ENCODE measurements at places on chromosomes 13 and 19.

DNA sequence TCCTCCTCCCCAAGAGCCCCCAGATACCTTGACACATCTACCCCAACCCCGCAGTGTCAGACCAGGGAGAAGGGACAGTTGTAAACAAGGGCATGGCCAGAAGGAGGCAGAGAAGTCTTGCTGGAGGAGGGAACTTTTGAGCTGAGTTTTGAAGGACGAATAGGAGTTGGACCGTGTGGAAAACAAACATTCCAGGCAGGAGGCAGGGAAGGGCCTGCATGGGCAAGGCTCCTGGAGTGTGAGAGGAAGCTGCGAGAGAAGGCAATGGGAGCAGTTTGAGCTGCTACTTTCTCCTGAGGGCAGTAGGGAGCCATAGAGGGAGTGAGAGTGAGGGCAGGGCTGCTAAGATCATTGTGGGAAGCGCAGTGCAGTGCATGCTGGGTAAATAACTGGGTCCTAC is 23.3 kb downstream of the IL12RB1 start:
- DNase-seq: no peak

DNA sequence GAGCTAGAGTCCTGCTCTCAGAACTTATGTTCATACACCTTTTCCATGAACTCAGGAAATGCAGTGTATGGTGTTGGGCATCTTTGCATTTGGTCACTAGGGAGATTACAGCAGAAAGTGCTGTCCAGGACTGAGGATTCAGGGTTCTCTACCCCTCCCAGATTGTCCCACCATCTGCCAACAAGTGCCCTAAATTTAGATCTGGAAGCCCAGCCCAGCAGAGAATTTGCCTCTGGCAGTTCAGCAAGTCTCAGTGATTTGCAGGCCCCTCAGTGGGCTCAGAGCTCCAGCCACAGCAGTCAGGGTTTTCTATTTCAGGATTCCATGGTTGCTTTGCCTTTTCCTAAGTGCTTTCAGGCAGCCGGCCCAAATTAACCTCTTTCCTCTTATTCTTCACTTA is 23.4 kb downstream of the CNFN start:
- no peak for DNase-seq

- DNase-seq: peak; percentile 13
Observed at GRCh38 chr19:49421039-49421877, 2.0 kb downstream of the PTH2 start.

GRCh38 chr13:41017817-41018601 is 1.1 kb downstream of the ELF1 start:
- no peak for DNase-seq

DNA sequence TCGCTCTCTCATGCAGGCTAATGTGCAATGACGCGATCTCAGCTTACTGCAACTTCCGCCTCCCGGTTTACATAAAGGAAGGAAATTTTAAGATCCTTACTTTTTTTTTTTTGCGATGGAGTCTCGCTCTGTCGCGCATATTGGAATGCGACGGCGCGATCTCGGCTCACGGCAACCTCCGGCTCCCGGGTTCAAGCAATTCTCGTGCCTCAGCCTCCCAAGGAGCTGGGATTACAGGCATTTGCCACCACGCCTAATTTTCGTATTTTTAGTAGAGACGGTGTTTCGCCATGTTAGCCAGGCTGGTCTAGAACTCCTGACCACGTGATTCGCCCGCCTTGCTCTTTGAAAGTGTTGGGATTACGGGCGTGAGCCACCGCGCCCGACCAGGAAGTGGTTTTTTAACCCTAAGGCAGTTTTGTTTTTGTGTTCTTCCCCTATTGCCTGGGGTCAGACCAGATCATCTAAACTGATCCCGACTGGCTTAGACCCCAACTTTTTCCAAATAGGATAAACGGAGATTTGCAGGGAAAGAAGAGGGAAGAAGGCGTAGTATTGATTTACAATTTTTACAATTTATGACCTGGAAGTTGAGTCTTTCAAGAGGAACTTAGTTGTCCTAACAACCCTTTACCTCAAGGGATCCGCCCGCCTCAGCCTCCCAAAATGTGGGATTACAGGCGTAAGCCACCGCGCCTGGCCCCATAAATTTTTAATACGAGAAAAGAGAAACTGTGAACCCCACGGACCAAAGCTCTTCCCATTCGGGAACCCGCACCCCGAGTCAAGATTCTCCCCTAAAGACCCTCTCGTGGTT is 142.0 kb downstream of the ZNF737 start:
- DNase-seq: peak; percentile 1

GRCh38 chr19:10724573-10725071 is 6.7 kb downstream of the DNM2 start:
- DNase-seq: no peak

GRCh38 chr19:5166262-5166661 is 174.3 kb downstream of the PTPRS start:
- DNase-seq: no peak

DNA sequence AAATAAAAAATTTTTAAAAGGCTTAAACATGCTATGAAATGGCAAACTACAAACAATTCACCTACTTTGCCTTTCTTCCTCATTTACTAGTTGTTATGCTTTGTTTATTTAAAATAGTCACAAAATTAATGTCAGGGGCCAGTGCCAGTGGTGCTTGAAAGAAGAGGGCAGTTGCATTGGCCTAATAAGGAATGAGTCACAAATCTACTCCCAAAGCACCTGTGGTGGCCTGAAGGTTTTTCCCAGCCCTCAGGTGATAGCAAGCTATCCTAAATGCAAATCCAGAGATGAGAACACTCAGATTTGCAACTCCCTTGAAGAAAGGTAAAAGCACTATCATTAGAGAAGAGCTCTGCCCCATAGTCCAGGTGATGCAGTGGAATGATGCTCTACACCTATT is 103.6 kb downstream of the MBNL2 start:
- no peak for DNase-seq

GRCh38 chr13:112777637-112778406 is 88.0 kb downstream of the ATP11A start:
- DNase-seq: no peak

GRCh38 chr19:11479898-11480714 is 740 bp downstream of the ELAVL3 start:
- DNase-seq: peak; percentile 16

DNA sequence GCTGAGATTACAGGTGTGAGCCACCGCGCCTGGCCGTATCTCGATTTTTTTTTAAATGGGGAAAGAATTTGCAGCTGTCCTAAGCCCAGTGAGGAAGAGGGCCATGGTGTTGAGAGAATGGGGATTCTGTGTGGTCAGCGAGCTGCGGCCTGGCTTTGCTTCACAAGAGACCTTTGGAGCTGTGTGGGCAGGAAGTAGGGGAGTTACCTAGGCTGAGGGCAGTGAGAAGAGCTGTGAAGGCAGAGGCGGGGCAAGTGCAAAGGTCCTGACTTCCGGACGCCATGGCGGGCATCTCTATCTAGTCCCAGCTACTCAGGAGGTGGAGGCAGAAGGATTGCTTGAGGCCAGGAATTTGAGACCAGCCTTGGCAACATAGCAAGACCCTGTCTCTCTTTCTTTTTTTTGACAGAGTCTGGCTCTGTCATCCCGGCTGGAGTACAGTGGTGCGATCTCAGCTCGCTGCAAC is 4.9 kb downstream of the AP2A1 start:
- DNase-seq: no peak

GRCh38 chr19:22600690-22601648 is 33.2 kb upstream of the ZNF492 start:
- no peak for DNase-seq

DNA sequence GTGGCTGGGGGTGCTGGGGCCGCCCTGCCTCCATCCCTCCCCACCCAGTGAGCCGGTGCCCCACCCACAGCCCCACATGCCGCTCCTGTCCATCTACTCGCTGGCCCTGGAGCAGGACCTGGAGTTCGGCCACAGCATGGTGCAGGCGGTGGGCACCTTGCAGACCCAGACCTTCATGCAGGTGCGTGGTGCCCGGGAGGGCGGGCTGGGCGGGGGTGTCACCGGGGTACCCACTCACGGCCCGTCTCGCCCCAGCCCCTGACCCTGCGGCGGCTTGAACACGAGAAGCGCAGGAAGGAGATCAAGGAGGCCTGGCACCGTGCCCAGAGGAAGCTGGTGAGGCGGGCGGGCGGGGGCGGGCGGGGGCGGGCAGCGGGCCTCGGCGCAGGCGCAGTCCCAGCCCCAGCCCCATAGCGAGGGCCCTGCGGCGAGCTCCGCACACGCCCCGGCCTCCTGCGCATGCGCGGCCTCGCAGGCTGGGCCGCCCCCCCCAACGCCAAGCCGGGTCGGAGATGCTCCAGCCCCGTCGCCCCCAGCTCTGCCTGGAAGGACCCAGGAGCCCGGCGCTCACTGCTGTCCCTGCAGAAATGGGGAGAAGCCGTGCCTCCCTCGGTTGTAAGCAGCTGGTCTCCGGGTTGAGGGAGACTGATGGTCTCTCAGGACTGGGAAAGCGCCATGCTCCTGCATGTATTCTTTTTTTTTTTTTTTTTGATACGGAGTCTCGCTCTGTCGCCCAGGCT is 7.7 kb downstream of the ARHGAP45 start:
- DNase-seq: peak; percentile 64

DNA sequence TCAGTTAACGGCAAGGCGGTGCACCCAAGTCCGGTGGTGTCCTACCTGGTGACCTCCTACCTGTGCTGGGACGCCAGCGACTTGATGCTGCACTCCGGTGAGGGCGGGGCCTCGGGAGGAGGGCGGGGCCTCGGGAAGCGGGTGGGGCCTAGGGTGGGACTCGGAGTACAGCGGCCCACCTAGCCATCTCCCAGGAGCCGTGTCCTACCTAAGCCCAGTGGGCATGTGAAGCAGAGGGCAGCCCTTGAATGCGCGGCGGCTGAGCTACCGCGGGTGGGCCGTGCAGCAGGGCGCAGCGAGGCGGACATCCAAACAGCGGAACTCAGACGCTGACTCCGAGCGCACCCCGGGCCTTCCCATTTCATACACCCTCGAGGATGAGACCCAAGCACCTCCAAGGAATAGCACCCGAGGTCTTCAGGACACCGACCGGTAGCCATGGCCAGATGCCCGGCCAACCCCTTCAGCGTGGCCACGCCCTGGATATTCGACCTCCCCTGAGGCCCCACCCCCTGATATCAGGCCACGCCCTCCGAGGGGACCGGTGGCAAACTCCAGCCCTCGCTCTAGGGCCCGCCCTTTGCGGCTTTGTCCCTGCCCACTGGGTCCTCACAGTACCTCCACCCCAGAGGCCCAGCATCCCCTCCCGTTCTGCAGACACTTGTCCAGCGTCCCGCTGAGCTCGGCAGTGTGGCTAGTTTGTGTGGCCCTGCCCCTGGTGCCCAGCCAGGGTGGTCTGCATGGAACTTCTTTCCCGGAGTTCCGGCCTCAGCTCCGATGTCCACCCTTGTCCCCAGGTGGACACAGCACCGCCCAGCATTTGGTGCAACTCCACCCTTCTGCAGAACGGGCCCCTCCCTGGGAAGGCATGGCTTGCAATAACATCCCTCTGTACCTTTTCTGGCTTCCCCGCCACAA is 5.4 kb downstream of the KLK1 start:
- DNase-seq: no peak

DNA sequence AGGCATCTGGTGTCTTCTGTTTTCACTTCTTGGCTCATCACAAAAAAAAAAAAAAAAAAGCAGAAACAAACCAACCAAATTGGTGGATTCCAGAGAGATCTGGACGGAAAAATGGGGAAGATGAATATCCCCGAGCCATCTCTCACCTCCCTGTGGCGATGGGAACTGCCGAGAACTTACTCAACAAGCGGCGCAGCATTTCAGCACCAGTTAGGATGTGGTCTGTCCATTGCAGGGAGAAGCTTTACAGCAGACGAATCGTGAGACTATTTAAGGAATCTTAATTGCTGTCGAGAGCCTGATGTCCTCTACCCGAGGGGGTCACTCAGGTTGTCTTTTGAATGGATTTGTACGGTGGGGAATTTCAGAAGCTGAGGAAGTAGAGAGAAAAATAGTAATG is 17.3 kb upstream of the KDM4B start:
- DNase-seq: no peak

DNA sequence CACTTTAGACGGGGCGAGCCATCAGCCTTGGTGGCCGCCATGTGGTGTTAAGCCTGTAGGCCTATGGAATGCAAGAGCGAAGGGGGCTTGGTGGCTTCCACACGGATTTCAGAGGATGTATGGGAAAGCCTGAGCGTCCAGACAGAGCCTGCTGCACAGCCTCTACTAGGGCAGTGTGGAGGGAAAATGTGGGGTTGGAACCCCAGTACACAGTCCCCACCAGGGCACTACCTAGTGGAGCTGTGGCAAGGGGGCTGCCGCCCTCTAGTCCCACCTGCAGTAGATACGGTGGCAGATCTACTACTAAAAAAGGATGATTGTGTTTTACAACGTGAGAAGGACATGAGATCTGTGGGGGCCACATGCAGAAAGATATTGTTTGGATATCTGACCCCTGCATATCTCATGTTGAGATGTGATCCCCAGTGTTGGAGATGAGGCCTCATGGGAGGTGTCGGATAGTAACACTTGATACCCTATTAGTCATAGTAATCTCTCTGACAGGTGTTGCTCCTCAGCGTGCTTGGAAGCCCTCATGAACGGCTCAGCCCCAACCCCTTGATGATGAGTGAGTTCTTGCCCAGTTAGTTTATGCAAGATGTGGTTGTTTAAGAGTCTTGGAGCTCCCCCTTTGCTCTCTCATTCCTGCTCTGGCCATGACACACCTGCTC is 45.6 kb downstream of the LHFPL6 start:
- DNase-seq: no peak

DNA sequence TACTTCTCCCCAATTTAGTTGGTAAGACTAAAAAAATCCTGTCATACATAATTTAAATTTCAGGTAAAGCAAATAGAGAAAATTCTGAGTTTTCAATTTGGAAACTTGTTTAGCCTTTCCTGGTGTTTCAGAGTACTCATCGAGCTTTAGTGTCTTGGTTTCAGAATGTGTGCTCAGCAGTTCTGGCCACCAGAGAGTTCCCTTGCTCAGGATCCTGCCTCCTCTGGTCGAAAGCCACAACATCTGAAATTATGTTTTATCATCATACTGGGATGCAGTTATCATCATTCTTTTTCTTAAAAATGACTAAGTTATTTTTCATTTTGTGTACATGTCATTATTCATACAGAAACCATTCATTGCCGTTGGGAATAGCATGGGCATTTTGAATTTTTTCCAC is 263.2 kb upstream of the SPRY2 start:
- no peak for DNase-seq

DNA sequence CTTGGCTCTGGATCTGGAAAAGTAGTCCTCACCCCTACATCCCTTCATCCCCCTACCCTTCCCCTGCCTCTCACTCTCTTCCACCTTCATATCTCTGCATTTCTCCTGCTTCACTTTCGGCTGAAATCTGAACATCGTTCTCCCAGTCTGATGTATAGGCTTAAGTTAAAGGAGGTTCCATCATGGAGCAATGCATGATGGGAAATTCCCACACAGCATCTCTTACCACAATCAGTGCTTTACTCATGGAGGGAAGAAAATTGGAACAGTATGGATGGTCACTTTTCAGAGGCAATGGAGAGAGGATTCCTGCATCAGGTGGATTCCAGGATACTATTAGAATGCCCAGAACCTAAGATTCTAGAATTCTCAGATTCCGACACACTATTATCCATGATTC is 6.1 kb upstream of the KLK8 start:
- no peak for DNase-seq

DNA sequence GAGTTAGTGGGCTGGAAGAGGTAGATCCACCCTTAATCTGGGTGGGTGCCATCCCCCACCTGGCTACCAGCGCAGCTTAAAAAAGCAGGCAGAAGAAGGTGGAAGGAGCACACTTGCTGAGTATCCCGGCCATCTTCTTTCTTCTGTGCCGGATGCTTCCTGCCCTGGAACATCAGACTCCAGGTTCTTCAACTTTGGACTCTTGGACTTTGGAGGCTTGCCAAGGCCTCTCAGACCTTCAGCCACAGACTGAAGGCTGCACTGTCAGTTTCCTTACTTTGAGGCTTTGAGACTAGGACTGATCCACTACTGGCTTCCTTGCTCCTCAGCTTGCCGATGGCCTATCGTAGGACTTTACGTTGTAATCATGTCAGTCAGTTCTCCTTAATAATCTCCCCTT is 127.6 kb upstream of the GPC6 start:
- no peak for DNase-seq
